Mesenteric fat pad (tissue), 1 donor: ENCODE measurements at places on chromosomes 6 and 20. TPM values are rescaled to one million over a fixed set of nuclear protein-coding genes. Genes with fewer than 3 reads are reported as not detected.
A peak's percentile ranks its signal among the peaks of the same experiment; 100 is the strongest.

Gene GPSM3
- total RNA-seq, result 39.2 TPM

Gene ADNP
- 42.0 TPM for total RNA-seq

Gene PHACTR1
- 10.8 TPM for total RNA-seq

GRCh38 chr20:57671662-57672061, 38.2 kb downstream of the PMEPA1 start:
- DNase-seq, result no peak

DNA sequence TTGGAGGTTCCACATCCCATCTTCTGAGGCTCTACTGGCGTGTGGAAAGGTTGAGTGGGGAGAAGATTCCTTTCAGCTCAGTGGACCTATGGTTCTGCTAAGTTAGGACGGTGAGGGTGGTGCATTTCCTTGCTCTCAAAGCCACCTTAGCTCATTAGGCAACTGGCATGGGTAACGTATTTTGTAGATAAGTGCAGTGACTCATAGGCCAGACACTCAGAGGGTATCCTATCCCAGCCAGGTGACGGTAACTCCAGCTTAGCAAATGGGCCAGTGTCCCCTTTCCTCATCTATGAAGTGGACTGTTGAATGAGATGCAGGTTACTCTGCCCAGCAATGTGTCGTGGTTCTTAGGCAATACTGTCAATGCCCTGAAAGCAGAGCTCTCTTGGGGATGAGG, 3.7 kb downstream of the RPS6KA2 start:
- DNase-seq, result no peak

- DNase-seq, result no peak
Measured at GRCh38 chr6:13402711-13403110, 74.4 kb upstream of the TBC1D7 start.

DNA sequence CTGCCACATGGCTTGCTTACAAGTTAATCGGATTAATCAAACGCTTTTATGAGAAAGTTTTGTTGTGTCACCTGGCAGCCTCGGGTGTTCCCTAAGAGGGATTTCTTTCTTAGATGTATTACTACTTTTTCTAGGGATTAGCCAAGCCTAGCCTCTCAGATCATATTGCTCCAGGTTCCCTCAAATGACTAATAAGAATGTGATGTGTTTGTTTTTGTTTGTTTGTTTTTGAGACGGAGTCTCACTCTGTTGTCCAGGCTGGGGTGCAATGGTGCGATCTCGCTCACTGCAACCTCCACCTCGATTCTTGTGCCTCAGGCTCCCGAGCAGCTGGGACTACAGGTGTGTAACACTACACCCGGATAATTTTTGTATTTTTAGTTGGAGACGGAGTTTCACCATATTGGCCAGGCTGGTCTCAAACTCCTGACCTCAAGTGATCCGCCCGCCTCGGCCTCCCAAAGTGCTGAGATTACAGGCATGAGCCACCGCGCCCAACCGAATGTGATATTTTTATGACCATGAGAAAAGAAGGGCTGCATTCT, 977 bp downstream of the HMGN4 start:
- DNase-seq, result no peak

DNA sequence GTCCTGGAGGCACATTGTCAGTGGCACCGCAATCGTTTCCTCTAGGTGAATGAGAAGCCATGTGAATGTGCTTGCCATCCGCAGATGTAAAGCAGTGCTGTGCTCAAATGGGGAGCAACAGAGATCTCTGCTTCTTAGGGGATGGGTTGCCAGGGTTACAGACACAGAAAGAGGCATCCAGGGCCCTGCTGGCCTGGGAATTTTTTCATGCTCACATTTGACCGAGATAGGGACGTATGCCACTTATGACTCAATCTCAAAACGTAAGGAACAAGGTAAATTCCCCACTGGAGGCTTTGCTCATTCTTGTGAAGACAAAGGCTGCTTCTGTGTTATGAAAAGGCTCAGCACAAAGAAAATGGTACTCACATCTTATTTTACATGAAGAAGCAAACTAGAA, 11.0 kb downstream of the C6orf118 start:
- DNase-seq, result no peak

- no peak for DNase-seq
Measured at GRCh38 chr6:159919011-159919511, 28.3 kb downstream of the MAS1 start.

GRCh38 chr20:60055740-60056139, 97.5 kb downstream of the CDH26 start:
- DNase-seq, result no peak

DNA sequence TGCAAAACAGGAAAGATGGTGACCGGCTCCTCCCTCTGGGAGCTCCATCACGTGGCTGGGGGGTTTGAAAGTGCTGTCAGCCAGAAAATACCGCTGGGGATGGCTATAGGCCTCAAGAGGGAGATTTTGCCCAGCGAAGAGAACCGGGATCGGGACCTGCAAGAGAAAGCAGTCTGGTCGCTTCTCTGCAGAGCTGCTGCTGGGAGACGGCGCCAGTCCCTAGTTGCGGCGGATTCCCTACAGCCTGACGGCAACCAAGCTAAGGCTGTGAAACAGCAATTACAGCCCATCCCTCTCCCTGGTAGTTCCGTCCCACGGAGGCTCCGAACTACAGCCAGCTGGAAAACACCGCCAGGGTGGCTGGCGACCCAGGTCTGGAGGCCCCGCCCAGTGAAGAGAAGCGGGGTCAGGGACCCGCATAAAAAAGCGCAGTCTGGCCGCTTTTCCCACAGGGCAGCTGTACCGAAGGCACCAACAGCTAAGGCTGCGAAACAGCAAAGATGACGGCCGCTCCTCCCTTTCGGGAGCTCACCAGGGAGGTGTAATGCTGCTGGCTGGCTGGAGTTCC, 238.1 kb upstream of the IRAK1BP1 start:
- no peak for DNase-seq

GRCh38 chr6:105215506-105215905, 35.7 kb upstream of the POPDC3 start:
- DNase-seq, result no peak

- no peak for DNase-seq
Measured at GRCh38 chr20:62702013-62702300, 6.7 kb upstream of the NTSR1 start.

GRCh38 chr6:127186889-127187288, 68.4 kb downstream of the RSPO3 start:
- DNase-seq, result no peak

DNA sequence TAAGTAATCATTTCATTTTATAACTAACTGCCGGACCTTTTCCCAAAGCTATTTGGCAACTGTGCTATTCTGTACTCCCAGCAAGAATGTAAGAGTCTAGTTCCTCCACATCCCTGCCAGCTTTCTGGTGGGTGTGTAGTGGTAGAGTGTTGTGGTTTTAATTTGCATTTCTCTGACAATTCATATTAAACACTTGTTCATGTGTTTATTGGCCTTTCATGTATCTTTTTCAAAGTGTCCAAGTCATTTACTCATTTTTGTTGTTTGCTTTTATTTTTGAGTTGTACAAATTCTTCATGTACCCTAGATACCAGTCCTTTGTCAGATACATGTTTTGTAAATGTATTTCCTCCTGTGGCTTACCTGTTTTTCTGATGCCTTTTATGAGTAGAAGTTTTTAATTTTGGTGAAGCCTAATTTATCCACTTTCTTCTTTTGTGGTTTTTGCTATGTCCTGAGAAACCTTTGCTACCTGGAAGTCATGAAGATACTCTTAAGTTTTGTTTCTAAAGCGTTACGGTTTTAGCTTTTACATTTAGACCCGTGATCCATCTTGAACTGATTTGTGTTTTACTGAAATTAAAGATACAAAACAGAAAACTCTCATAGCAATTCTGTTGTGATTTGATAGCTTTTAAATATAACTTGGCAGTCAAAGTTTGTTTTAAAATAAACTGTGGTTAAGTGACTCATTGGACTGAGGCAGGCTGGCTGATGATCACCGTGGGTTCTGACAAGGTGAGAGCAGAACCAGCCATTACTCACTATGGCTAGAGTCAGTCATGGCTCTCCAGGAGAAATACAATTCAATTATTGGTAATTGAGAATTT, 8.0 kb downstream of the MYLIP start:
- no peak for DNase-seq

DNA sequence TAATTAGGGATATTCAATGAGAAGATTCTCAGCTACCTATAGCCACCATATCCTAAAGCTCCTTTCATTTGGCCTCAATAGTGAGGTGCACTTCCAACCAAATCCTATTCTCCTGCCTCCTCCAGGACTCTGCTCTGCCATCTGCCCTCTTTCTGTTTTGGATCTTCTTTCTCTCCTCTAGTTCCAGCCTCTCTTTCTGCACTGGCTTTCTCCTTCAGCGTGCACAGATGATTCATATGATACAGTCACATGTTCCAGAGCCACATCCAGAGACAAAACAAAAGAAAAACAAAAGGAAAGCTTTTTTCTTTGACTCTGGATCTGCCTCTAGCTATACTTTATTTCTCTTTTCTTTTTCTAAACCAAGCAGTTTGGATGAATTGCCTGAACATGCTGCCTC, 531.9 kb upstream of the MAN1A1 start:
- DNase-seq, result no peak

GRCh38 chr6:170087941-170088581, 202.8 kb downstream of the DLL1 start:
- peak; percentile 87 for DNase-seq

DNA sequence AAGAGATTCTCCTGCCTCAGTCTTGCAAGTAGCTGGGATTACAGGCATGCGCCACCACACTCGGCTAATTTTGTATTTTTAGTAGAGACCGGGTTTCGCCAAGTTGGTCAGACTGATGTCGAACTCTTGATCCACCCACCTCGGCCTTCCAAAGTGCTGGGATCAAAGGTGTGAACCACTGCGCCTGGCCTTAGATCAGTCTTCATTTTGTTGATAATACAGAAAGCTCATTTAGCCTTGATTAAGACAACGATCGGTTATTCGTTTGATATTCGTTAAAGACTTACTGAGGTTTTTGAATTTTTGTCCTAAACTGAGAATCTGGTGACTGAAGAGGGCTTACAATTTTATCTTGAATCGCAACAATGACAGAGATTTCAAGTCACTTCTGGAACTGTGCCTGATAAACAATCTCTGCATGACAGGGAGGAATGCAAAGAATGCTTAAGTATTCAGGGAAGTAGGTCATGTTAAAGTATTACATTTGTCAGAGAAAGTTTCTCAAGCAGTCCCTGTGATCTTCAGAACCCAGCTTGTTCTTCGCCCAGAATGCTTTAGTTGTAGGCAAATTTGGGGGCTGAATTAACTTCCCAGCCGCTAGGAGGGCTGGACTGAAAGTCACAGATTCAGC, 14.8 kb downstream of the AKAP12 start:
- no peak for DNase-seq

DNA sequence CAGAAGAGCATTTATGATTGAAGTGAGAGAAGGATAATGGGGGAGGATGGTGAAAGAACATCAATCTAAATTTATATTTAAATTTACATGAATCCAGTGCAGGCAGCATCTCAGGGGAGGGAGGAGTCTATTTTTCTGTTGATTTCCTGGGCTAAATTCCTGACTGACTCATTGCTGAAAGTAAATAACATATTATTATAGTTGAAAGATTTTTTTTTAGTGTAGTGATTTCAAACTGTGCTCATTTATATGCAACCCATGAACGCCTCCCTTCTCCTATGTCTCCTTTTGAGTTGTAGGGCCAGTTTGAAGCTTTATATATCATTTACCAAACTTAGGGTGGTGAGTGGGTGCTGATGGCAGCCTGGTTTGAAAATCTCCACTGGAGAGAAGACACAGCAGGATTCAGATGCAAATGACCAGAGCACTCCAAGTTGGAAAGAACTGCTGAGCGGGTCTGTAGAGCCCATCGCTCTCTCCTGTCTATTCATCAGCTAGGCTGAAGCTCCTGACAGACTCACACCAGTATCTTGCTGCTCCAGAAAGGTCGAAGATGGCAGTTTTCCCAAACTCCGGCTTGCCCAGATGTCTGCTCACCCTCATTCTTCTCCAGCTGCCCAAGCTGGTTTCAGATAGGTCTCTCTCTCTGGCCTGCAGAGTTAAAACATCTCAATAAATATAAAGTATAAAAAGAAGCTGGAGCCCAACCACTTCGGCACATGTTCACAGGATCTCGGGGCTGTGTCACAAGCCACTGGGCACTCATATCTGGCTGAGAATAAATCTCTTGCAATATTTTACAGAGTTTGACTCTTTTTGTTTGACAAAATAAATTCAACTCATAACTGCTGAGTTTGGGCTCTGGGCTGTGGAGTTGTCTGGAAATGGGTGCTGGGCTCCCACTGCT, 18.3 kb downstream of the BTN2A1 start:
- DNase-seq, result no peak
